ENCODE measurements at places on chromosomes 2 and 18. TPM values are rescaled to one million over a fixed set of nuclear protein-coding genes. Genes with fewer than 3 reads are reported as not detected.

SPC25 gene
- 0.43 TPM for total RNA-seq

EFEMP1 gene
- 57.0 TPM for total RNA-seq

CDH19 gene
- total RNA-seq = 4.1 TPM

- no peak for DNase-seq
- H3K27ac ChIP-seq = no peak overlapping the region
- no peaks in the 10 kb centered on the region for H3K36me3 ChIP-seq
Observed at GRCh38 chr2:55150834-55151233, 81.3 kb downstream of the CLHC1 start.

DNA sequence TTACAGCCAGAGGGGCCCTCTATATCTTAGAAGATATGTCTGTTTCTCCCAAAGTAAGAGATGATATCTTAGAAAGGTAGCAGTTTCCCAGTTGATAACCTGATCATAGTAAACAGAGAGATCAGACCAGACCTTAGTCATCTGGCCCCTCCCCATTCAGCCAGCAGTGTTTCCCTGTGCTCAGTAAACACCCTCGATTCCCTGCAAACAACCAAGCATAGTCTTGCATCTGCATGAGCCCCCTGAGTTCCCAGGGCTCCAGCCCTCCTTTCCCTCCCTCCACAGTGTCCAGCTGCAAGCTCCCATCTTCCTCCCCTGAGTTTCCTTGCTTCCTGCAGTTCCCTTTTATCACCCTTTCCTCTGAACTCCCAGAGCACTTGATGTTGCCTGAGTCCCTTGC is 20.3 kb downstream of the NRP2 start:
- DNase-seq = no peak
- no peak overlapping the region for H3K4me3 ChIP-seq
- no peaks in the 10 kb centered on the region for H3K36me3 ChIP-seq
- peaks cover 47% of the 10 kb centered on the region for H3K4me1 ChIP-seq
- H3K27ac ChIP-seq = peak overlapping the region; percentile 98

DNA sequence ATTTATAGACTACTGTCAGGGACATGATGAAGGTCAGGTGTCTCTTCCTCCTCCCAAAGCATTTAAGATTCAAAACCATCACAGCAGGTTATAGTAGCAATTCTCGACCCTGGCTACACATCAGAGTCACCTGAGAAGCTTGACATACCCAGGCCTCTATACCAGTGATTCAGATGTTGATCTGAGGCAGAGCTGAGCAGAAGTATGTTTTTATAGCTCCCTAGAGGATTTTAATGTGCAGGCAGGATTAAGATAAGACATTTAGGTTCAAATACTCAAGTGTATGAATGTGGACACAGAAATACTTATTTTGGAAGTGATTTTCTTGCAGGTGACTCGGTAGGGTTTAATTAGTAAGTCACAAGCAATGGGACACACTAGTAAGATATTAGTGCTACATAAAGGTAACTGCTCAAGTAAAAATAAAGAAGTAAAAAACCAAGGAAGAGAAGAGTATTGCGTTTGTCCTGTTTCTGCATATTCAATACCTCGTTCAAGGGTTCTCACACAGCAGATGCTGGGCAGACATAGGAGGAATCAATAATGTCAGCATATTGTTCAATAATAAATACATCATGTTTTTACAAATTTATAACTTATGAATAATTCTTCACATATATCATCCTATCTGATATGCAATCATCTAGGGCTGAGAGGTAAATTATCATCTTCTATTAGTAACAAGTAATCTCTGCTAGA is 7.0 kb downstream of the GCFC2 start:
- no peak overlapping the region for H3K4me3 ChIP-seq
- no peak overlapping the region for H3K27ac ChIP-seq
- DNase-seq = no peak
- H3K27me3 ChIP-seq = no peaks in the 10 kb centered on the region

DNA sequence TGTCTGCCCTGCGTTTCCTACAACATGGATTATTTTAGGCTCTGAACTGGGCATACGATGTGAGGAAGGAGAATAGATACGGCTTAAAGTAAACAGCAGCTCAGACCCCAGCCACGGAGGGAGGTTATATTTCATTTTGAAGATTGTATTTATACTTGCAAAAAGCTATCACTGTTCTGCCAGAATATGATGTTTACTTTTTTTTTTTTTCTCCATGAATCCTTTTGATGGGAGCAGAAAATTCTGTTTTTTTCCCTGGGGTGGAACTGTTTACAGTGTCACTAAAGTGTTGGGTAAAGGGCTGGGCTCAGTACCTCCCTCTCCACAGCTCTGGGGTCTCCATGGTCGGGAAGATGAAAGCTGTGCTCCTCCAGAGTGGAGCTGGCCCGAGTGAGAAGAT is 13.1 kb downstream of the PCARE start:
- H3K27ac ChIP-seq = no peak overlapping the region
- no peaks in the 10 kb centered on the region for H3K36me3 ChIP-seq
- H3K4me1 ChIP-seq = no peaks in the 10 kb centered on the region

Data from uterus (tissue), 4 donors.